ENCODE measurements at places on chromosomes 6 and 20.
A peak's percentile ranks its signal among the peaks of the same experiment; 100 is the strongest.

DNA sequence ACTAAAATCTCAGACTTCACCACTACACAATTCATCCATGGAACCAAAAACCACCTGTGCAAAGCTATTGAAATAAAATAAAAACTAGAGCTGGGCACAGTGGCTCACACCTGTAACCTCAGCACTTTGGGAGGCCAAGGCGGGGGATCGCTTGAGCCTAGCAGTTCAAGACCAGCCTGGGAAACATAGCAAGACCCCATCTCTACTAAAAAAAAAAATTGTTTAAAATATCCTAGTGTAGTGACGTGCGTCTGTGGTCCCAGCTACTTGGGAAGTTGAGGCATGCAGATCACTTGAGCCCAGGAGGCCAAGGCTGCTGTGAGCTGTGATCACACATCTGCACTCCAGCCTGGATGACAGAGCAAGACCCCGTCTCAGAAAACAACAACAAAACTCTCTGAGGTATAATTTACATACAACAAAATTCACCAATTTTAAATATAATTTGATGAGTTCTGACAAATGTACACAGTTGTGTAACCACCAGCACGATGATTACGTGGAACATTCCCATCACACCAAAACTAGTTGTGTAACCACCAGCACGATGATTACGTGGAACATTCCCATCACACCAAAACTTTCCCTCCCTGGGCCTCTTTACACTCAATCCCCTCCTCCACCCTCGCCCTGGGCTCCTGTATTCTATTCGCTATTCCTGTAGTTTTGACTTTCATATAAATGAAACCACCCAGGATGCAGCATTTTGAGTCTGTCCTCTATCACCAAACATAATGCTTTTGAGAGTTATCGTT is 107.5 kb downstream of the TAF4 start:
- no peak for DNase-seq

GRCh38 chr6:135085700-135086413 is 31.2 kb upstream of the HBS1L start:
- no peak for DNase-seq

GRCh38 chr6:149471801-149472200 is 13.0 kb downstream of the ZC3H12D start:
- DNase-seq = peak; percentile 37

- no peak for DNase-seq
These were observed 5.2 kb upstream of the TBCC start for GRCh38 chr6:42751055-42751454.

DNA sequence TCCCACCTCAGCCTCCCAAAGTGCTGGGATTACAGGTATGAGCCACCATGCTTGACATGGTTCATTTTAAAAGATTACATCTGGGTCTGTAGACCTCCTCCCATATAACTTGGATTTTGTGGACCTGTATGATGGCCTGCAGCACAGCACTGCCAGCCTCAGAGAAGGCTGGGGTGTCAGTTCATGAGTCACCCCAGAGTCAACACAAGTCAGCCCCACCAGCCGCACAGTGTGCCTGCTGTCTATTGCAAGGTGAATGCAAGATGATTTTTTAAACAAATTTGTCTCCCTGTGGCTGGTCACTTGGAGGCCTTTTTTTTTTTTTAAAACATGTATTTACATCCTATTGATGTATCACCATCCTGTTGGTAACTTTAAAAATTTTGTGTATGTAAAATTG is 76.7 kb downstream of the RREB1 start:
- no peak for DNase-seq

GRCh38 chr6:44859901-44860410 is 468.2 kb upstream of the RUNX2 start:
- DNase-seq = no peak

DNA sequence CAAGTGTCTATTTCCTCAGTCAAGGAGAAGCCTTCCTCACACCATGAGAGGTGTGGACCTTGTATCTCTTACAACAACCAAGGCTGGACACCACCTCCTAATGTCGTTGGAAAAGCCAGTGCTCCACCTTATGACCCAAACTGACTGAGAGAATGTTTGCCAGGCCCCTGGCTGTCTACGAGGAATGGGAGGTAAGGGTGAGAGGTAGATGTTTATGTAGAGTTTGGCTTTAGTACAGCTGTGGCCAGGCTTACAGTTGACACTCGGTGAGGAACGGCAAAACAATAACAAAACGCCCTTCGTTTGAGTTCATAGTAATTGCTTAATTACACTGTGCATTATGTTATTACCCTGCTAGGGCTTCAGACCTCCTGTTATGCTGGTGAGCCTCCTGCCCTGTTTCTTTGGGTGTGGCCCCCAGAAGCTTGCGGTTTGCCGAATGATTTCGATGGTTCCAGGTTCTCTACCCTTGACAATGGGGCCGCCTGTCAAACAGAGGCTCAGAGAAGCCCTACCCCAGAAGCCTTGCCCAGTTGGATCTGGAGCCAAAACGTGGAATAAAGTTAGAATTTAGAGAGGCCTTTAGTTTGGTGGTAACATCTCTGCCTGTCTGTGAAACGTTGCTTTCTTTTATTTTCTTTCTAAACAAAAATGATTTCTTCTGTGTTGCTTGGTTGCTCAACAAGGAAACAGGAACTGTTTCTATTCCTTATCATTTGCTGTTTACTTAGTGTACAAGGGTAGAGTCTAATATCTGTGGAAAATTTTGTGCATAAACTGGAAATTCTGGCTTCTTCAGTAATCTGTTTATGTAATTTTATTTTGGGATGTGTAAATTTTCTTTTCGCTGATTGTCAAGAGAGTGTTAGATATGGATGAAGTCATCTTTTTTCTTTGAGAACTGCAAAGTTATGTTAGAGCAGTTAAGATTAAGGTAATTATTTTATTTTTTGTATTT is 60.4 kb upstream of the FOXQ1 start:
- no peak for DNase-seq

GRCh38 chr20:10462516-10462915 is 27.4 kb downstream of the SLX4IP start:
- no peak for DNase-seq

DNA sequence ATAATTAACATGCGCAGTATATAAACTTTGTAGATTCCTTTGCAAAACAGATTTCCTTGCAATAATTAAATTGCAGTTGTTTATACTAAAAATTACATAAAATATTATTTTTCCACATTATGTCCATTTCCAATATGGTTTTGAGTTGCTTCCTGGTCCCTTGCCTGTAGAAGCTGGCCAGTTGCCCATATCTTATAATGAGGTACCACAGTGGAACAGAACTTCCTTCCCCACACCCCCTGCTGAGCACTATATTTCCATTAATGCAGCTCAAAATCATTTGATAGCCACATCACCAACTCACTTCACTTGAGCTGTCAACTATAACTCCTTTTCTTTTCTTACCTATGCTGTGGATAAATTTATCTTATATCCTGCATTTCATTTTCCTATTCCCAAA is 194.6 kb downstream of the DST start:
- DNase-seq = no peak

- no peak for DNase-seq
These were observed 28.1 kb downstream of the TOX2 start for GRCh38 chr20:43942667-43943285.

DNA sequence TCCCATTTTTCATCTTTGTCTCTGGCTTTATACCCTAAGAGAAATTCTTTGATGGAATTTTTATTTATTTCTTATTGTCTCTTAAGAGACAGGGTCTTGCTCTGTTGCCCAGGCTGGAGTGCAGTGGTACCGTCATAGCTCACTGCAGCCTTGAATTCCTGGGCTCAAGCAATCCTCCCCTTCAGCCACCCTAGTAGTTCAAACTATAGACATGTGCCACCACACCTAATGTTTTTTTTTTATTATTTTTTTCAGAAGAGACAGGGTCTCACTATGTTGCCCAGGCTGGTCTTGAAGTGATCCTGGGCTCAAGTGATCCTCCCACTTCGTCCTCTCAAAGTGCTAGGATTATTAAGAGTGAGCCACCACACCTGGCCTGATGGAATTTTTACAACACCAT is 40.5 kb downstream of the FKBP5 start:
- DNase-seq = no peak

GRCh38 chr6:125114248-125114858 is 39.2 kb upstream of the TPD52L1 start:
- DNase-seq = peak; percentile 6

GRCh38 chr6:84137989-84138575 is 89.4 kb downstream of the CEP162 start:
- DNase-seq = no peak

- no peak for DNase-seq
These were observed 451.7 kb downstream of the QKI start for GRCh38 chr6:163866192-163866591.

- no peak for DNase-seq
These were observed 1.3 kb downstream of the EPPIN start for GRCh38 chr20:45545754-45546453.

- no peak for DNase-seq
These were observed 58.3 kb downstream of the SNX9 start for GRCh38 chr6:157881342-157881741.

DNA sequence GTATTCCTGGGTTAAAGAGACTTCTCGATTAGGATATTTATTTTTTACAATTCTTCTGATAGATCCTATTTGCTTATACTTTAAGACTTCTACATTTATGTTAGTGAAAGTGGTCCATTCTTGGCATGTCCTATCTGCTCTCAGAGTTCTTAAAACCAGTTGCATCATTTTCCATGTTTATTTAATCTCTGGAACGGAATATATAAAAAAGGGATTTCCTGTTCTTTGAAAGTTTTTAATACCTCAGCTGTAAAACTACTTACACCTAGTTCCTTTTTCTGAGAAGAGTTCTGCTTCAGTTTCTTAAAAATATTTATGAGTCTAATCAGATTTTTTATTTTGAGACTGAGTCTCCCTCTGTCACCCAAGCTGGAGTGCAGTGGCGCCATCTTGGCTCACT is 18.0 kb upstream of the MYL9 start:
- no peak for DNase-seq

- DNase-seq = peak; percentile 40
These were observed 1.4 kb downstream of the GFOD1 start for GRCh38 chr6:13485923-13486562.

DNA sequence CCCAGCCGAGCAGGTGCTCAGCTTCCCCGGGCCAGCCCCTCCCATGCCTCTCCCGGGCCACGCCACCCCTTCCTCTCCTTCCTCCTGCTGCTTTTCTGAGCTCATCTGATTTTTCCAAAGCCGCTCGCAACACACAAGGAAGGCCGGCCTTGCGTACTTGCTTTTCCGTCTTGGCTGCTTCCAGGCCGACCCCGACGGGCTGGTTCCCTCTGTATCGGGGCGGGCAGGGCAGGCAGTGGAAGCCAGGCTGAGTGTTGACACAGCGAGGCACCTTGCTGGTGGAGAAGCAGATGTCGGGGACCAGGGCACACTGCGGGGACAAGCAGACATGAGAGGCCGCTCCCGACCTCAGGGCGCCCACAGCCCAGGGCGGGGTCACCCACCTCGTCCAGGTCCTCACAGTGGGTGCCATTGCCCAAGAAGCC is 21.1 kb downstream of the THBS2 start:
- no peak for DNase-seq

DNA sequence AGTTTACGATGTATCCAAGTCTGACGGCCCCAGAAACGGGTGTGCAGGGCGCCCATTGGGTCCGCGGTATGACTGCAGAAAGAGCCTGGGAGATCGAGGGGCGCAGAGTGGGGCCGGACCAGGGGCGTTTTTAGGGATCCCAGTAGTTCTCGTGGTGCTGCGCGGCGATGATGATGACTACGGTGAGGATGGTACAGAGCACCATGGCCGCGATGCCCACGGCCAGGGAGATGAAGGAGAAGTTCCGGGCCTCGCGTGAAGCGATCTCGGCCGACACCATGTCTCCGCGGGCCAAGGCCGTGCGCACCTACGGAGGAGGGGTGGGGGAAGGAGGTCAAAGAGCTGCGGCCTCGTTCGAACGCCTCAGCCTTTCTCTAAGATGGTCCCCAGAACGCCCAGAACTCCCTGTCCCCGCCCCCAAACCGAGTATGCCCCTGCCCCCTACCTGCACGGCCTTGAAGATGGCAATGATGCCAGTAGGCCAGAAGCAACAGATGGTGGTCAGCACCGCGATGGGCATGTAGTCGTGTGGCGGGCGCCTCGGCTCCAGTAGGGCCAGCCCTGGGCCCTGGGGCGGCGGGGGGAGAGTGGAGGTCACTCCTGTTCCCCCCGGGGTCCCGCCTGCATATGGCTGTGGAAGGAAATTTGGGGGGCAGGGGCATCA is 2.5 kb downstream of the PRRT1 start:
- DNase-seq = no peak

DNA sequence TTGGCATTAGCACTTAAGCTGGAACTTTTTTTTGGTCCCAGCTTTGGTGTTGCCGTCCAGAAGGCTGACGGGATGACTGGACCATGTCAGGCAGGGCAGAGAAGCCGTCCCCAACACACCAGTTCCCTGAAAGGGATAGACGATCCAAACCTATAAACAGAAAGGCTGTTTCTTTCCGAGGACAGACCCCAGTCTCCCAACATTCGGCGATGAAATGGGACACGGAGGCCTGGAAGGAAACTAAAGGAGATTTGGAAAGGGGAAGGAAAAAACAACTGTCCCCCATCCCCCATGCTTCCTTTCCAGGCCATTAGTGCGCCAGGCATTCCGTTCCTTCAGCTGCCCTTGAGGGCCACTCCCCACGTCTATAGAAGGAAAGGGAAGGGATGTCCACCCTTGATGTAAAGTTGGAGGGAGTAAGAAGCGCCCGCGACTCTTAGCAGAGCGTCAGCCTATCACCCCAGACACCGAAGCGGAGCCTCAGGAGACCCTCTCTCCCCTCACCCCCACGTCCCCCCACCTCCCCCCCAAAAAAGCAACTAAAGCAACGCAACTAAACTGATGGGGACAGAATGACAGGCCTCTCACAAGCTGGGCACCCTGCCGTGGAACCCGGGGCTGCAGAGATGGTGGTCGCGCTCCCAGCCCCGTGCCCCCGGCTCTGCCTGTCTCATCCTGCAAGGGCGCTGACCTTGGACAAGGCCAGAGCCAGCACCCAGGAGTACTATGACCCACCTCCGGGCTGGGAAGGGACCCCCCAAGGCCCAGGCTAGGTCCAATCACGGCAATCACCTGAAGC is 638 bp downstream of the BLCAP start:
- no peak for DNase-seq

DNA sequence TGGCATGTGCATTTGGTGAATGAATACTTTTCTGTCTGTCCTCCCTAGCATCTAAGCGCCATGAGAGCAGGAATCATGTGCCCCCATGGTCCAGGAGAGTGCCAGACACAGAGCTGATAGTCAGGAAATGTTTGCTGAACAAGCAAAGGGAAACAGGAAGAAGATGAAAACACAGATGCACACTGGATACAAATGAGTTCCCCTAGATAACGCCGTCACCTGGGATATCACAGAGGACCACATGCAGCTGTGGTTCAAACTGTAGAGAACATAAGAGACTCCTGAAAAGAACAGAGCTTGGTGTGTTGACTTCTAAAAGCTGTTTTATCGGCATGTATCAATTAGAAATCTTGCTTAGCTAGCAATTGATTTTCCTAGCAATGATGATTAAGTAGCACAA is 293.7 kb downstream of the BTBD3 start:
- DNase-seq = no peak

- no peak for DNase-seq
These were observed at the start of gene RNF217 for GRCh38 chr6:124961777-124962638. Gene RNF217, plus strand, starts transcription at chr6:124962437. Its CDS starts 108 bp downstream, at chr6:124962545.

DNA sequence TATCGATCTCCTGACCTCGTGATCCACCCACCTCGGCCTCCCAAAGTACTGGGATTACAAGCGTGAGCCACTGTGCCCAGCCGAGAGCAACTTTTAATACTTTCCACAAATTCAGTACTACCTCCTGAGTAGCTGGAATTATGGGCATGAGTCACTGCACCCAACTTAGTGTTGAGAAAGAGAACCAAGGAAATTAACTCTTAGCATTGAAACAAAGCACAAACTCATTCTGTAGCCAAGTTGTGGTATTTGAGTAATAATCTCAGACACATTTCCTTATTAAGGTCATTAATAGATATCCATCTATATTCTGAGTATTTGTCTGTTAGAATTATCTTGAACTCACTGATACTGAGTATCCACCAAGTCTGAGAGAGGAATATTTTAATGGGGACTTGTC is 14.3 kb upstream of the ELOVL2 start:
- DNase-seq = no peak

Measured in CD4-positive, alpha-beta T cell treated with Interferon alpha-2 for 1 hour (primary cell).